ENCODE measurements at places on chromosomes 2 and 18.
A peak's percentile ranks its signal among the peaks of the same experiment; 100 is the strongest.

DNA sequence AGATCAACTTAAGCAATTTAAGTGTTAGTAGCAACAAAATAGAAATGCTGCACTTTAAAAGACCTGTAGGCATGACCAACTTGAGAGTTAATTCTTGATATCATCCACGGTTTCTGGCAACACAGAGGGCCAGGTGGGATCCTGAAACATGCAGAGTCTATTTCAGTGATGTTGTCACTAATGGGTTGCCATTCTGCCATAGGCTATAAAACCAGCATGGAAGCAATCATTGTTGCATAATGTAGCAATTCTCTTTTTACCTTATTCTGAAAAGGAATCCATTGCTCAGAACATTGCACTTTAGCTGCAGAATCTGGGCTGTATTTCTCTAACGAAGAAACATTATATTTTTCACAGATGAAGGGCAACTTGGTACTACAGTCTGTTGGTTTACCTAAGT, 53.9 kb upstream of the CD302 start:
- DNase-seq: no peak

- DNase-seq: no peak
Measured at GRCh38 chr18:52340406-52341102, 557 bp downstream of the DCC start.

DNA sequence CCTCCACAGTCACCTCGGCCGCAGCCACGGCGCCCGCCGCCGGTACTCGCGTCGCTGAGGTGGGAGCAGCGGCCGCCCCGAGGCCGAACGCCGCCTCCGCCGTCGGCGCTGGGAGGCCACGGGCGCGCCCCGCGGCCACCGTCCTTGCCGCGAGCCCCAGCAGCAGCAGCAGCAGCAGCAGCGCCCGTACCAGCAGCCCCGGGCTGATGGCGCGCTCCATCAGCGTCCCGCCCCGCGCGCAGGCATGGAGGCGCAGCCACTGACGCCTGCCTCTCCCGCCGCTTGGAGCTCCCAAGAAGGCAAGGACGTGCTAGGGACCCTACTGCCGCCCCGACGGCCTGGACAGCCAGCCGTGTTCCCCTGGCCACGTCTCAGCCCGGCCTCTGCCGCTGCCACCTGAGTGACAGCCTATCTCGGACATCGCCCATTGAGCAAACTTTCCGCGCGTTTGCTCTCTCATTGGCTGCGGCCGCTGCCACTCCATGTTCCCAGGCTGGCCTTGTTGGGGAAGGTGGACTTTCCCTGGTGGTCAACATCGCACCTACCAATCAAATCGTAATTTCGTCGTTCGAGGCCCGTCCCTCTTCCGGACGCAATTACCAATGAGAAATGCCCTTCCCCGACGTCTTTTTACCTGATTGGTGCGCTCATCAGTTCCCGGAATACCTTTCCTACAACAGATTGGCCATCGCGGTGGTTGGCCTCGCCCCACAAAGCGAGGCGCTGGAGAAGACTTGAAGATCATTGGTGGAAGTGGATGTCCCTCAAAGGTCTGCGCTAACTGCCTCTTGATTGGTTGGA, at the start of gene EIF2AK3:
Gene EIF2AK3 (minus strand): TSS at position 410 of the 801 bp plus-strand sequence. CDS start 190 bp downstream, at position 220.
- DNase-seq: peak; percentile 91

DNA sequence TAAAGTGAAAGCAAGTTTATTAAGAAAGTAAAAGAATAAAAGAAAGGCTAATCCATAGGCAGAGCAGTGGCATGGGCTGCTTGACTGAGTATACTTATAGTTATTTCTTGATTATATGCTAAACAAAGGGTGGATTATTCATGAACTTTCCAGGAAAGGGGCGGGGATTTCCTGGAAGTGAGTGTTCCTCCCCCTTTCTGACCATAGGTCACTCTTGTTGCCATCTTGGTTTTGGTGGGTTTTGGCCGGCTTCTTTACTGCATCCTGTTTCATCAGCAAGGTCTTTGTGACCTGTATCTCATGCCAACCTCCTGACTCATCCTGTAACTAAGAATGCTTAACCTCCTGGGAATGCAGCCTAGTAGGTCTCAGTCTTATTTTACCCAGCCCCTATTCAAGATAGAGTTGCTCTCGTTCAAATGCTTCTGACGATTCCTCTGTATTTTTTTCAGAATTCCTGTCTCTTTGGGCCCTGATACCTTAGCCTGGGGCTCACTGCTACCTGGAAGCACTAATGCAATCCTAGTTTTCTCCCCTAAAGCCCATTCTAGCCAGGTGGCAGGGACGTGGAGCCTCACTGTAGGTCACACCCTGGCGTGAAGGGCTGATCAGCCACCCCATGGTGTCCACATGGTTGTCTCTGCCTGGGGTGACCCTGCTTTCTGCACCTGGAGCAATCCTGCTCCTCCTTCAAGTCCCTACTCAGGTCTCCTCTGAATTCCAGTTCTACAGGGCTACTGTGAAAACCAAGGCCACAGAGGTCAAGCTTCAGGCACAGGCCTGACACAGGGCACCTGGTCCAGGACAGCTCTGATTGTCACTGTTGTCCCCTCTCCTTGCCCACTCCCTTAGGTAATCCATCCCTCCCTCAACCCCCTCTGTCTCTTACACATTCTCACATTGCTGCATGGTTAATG, 6.0 kb upstream of the SLC35F6 start:
- DNase-seq: no peak

DNA sequence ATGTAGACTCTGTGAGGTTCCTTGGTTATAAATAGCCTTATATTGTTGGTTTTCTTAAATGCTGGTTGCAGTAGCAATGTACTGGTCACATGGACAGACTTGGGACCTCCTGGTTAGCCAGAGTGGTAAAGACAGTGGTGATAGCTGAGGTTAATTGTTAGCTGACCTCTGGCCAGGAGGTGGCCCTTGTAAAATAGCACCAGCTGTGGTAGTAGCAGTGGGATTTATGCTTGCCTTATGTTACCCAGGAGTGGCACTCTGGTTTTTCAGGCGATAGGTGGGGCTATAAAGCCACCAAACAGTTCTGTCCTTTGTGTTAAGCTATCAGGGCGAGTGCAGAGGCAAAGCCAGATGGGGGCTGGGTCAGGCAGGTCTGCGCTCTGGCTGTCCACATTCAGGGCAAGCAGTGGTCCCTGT, 94.8 kb upstream of the SRD5A2 start:
- DNase-seq: no peak

- DNase-seq: no peak
Measured at GRCh38 chr2:181234487-181234891, 222.7 kb upstream of the ITGA4 start.

GRCh38 chr18:4908328-4908727, 288.7 kb downstream of the AKAIN1 start:
- no peak for DNase-seq

DNA sequence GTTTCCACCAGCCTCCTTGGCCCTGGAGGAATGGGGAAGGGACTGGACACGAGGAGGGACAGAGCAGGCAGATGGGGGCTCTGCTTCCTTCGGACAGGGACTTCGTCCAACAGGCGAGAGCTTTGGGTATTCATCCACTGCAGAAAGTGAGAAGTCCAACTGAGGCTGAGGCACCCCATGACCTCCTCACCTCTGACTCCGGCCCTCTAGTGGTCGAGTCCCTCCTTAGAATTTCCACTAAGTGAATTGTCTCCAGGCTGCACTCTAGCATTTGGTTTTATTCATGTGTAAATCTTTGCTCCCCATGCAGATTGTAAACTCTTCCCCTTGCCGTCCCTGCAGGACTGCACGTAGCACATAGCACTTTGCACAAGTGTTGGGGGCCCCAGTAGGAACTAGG, 75.6 kb downstream of the TMEM247 start:
- no peak for DNase-seq

DNA sequence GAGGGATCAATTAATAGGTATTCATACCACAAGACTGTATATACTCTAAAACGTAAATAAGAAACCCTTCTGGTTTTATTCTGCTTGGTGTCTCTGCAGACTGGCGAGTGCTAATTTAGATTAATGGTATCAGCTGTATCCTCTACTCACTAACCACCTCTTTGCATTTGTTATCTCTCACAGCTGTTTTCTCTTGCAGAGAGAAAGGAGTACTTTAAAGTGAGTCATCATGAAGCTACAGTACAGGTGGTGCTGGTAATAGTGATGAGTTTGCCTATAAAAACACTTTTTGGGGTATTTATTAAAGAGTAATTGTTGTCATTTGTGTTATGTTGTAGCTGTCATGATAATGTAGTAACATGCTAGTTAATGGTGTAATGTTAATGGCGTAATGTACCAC, 147.7 kb downstream of the NETO1 start:
- DNase-seq: no peak

DNA sequence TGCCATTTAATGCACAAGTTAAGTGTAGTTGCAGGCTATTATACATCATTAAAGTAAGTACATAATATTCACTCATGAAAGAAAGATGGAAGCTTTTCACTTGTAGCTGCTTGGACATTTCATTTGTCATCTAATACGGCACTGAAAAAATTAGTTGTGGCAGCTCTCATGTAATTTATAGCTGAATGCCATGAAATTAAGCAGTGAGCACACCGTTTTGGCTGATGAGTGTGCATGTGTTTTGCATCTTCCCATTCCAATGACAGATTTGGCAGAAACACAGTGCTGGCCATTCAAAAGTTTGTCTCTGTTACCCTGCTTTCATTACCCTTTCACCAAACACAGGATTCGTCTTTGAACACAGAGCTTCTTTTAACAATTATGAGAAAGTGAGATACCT, 174.0 kb downstream of the PTGR3 start:
- no peak for DNase-seq

DNA sequence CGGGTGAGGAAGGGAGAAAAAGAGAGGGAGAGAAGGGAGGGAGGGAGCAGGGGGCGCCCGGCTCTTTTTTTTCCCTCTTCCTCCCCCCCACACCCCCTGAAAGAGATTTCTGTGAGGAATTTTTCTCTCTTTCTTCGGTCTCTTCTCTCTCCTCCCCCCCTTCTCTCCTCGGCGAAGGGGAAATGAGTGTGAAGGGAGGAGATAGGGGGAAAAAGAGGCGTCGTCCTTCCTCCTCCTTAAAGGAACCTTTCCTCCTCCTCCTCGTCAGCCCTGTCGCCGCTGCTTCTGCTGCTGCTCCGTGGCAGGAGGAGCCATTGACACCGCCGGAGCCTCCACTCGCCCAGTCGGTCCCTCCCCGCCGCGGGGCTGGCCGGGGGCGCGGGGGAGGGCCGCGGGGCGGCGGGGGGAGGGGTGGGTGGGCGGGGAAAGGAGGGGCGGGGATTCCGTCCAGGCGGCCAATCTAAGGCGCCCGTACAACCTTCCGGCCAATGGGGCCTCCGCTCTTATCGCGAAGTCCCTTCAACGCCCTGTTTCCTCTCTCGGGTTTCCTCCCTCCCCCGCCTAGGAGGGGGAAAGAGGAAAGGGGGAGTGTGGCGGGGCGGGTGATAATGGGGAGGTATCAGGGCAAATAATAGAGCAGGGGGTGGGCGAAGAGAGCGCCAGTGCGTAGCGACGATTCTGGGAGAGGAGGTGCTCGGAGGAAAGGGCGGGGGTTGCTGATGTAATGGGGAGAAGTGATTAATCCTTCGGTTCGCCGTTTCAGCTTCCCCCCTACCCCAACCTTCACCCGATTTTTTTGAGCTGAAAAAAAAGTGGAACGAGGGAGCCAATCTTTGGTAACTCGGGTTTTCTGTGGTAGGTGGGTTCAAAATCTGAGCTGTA, at the start of gene FBXO11:
Gene FBXO11 (minus strand): TSS at position 342 of the 882 bp plus-strand sequence. CDS start 778 bp downstream, outside the sequence.
- DNase-seq: peak; percentile 95

GRCh38 chr2:224310943-224311625, 90.8 kb downstream of the FAM124B start:
- no peak for DNase-seq

DNA sequence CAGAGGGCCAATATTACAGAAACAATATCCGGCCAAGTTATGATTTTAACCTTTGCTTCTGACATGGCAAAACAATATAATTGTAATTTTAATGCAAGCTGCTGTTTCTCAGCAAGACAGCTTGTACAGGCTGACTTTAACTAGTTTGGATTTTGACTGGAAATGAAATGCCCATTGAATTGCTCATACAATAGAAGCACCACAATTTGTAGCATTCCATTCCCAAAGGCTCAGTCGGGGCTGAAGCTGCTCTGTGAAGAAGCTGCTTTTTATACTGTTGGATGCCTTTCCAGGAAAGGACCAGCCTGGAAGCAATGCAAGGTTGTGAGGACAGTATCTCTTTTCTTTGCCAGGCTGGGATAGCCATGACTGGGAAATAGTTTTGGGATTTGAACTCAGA, 677.0 kb upstream of the FANCL start:
- DNase-seq: no peak

DNA sequence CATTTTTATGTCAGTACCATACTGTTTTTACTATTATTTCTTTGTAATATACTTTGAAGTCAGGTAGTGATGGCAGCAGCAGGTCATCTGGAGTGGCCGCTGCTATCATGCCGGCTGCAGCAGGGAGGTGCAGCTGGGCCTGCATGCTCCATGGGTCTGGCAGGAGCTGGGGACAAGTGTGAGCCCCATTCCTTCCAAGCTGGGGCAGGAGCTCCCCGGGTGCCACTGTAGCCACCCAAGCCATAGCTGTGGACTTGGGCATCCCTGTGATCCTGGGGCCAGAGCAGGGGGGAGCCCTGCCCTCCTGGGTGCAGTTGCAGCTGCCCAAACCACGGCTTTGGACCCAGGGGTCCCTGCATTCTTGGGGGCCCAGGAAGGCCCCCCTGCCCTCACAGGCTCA, 59.2 kb downstream of the CSRNP3 start:
- DNase-seq: no peak

- no peak for DNase-seq
Measured at GRCh38 chr18:74171910-74172606, 23.7 kb downstream of the TIMM21 start.

DNA sequence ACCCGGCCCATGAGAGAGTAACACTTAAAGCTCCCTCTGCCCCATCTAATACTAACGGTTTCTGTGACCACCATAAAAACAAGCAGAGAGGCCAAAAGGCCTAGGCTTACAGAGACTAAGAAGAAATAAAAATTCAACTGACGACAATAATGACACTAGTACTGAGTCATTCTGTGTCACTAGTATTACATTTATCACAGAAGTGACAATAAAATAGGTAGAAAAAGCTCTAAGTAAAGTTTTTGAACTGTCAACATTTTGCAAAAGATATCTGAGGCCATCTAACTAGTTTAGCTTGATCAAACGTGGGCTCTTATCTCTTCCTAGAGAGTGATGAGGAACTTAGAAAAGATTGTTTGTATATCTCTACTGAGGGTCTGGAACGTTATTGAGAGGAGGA, 35.6 kb downstream of the AP1S3 start:
- DNase-seq: no peak

DNA sequence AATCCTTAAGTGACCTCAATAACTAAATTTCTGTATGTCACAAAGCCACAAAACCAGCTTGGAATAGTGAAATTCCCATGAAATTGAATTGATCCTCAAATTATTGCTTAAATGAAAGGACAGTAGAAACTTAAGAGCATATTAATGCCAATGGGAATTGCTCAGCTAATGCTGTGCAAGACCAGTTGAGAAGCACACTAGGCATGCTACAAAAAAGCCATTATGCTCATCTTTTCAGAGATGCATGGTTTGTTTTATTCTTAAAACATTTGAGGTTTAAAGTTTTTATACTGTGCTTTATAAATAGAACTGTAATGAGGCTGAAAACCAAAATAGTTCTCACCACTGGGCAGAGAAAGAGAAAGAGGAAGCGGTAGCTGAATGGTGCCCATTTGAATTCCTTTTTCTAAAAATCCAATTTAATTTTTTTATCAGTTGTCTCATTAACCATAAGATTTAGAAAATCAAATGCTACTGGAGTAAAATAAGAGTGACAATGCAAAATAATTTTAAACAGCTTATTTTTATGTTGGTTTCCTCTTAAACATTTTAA, 98.6 kb downstream of the LNPK start:
- DNase-seq: no peak

Measured in stimulated activated CD8-positive, alpha-beta memory T cell treated with anti-CD3 and anti-CD28 coated beads, Interleukin-7, amount 100 ng/mL, for 48 hours (primary cell).